ENCODE measurements at places on chromosomes 7 and 10.

- no peak for DNase-seq
These were observed at the start of gene COL13A1 for GRCh38 chr10:69801434-69802315. Gene COL13A1 (plus strand): TSS chr10:69801906. CDS start chr10:69802424, 518 bp downstream.

DNA sequence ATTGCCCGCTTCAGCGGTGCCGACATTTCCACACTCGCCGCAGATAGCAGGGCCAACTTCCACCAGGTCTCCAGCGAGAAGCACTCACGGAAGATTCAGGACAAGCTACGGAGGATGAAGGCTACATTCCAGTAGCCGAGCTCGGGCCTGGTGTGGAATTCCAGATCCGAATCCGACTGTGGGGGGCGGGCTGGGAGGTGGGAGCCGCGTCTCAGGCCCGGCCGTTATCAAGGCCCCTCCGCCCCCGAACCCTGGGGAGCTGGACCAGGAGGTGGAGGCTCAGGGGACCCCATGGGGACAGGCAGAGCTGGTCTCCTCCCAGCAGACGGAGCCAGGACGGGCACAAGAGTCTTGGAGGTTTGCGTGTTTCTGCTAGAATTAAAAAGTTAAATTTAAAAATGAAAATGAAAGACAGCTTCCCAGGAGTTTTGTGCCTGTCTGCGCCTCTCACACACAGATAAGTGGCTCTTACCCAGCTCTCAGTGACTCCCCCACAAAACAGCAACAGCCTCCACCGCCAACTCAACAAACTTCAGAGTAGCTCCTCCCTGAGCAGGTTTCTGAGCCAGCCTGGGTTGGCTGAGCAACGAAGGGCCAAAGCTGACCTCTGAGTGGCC lies 5.2 kb upstream of the UTF1 start:
- no peak for DNase-seq

DNA sequence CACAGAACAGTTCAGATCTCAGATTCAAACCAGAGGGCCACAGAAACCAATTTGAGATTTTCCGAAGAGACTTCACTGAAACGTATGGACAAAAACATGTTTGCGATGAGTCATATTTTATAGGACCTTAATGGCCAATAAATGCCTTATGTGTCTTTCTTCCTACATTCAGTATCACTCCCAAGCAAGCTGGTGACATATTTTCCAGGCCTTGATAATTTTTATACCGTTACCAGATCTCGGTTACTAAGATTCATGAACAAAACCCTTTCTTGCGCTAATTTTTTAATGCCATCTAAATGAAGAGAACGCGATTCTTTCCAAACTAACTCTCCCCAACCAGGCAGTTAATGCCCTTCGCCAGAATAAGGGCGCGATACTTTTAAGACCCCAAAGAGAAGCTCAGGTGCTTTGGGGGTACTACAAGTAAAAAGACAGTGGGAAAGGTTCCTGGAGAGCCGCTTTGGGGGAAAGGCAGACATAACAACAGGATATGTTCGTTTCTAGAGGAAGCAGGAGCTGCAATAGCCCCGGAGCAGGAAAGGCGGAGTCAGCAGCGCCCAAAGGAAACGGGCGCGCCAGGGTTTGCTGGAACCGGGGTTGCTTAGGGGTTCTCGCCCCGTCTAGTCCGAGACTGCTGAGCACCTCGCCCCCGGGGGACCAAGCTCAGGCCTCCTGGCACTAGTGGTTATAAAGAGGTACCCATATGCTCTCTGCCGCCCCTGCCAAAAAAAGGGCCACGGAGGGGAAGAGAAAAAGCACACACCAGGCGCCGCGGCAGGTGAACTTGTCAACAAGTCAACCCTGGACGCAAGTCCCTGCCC lies 884 bp downstream of the ICA1 start:
- peak; percentile 46 for DNase-seq

DNA sequence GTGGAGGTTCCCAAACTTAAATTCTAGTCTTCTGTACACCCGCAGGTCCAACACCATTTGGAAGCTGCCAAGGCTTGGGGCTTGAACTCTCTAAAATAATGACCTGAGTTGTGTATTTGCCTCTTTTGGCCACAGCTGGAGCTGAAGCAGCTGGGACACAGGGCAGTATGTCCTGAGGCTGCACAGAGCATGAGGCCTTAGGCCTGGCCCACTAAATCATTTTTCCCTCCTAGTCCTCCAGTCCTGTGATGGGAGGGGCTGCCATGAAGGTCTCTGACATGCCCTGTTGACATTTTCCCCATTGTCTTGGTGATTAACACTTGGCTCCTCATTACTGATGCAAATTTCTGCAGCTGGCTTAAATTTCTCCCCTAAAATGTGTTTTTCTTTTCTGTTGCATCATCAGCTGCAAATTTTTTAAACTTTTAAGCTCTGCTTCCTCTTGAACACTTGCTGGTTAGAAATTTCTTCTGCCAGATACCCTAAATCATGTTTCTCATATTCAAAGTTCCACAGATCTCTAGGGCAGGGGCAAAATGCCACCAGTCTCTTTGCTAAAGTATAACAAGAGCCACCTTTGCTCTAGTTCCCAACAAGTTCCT lies 43.6 kb upstream of the WNT16 start:
- no peak for DNase-seq

- no peak for DNase-seq
These were observed 79.3 kb downstream of the AVL9 start for GRCh38 chr7:32574626-32575025.

DNA sequence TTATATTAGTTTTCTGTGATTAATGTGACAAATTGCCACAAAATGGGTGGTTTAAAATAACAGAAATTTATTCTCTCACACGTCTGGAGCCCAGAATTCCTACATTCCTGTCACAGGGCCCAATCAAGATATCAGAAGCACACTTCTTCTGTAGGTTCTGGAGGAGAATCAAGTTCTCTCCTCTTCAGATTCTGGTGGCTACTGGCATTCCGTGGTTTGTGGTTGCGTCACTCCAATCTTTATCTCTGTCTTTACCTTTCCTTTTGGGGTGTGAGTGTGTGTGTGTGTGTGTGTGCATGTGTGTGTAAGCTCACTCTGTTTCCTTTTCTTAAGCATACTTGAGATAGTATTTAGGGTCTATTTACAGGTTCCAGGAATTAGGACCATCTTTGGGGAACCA lies 115.5 kb upstream of the DKK1 start:
- no peak for DNase-seq

DNA sequence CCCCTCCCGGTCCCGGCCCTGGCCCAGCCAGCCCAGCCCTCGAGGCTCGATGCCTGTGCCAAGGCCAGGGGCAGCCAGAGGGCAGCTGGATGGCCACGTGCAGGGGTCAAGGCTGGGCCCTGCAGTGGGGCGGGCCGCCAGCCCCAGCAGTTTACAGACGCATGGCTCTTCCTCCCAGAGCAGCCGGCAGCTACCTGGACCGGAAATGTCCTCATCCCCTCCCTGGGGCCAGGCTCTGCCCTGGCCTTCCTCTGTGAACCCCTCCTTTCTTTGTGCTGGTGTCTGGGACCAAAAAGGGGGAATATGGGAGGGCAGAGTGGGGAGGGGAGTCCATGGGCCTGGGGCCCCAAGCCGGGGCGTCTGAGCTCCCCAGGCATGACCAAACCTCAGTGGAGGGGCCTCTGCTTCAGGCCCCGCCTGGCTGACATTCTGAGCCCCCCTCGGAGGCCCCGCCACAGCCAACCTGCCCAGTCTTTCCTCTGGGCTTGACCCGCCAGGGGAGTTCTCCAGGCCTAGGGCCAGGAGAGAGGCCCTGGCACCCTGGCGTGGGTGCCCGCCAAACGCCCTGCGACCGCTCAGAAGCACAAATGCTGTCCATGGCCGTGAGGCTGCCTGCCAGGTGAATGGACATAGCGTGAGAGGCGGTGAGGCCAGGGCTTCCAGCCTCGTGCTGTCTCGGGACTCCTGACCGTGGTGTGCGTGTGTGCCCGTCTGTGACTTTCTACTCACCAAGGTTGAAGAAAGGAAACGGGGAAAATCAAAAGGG lies 24.7 kb upstream of the AMZ1 start:
- DNase-seq = no peak

GRCh38 chr10:21791276-21791675 lies 212.3 kb downstream of the DNAJC1 start:
- no peak for DNase-seq

- no peak for DNase-seq
These were observed 32.3 kb upstream of the KCNMA1 start for GRCh38 chr10:77669892-77670291.

- no peak for DNase-seq
These were observed 16.3 kb downstream of the SMURF1 start for GRCh38 chr7:99127636-99128035.

DNA sequence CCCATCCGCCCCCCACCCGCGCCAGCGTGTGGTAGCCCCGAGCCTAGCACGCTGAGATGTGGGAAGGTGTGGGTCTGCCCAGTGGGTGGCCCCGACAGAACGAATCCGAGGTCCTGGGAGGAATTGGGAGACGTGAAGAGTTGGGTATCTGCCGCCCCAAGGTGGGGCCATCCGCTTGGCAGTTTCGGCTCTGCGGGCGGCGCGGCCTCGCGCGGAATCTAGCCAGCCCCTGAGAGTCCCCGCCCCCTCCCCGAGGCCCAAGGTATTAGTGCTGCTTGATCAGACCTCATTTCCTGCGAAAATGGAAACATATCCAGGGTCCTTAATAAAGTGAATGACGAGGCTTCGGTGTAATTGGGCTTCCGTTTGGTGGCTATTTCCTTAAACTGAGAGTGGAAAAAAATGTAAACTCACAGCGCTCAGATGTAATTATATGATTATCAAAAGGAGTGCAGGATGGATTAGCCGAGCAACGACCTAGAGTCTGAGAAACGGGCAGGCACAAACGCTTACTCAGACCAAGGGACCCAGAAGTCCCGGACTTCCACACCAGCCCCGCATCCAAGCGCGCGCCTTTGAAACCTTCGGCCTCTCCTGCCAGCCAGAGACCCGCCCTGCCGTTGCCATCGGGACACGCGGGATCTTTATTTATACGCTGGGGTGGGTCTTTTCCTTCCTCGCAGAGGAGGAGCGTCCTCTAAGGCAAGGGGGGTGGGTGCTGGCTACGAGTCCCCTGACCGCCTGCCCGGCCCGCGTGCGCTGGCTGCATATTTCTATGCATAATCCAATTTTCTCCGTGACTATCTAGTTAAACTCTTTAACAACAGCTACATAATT lies 12.8 kb downstream of the LBX1 start:
- no peak for DNase-seq

DNA sequence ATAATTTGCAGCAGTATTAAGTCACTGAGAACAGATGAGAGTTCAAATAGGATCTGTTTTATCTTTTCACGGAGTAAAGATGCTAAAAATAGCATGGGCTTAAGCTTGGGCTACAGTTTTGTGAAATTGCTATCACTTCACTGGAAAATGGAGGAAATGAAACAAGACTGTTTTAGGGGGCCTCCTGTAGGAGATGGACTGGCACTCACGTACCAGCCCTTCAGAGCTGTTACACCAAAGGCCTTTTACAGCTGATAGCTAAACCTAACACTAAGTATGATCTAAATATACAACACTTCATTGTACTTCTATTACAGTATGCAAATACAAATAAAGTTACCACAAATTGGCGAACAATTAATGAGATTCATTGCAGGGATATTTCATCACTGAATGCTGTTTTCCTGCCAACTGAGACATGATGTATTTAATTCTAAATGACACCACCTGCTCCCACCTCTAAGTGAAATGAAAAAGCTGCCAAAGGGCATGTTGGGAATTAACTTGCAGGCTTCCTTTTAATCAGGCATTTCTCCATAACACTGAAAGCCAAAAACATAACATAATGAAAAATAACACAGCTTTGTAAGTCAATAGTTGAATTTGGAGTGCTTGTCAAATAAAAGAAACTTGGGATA lies 304.5 kb upstream of the LRRN3 start:
- DNase-seq = no peak

GRCh38 chr7:30510124-30511075 lies 5.8 kb upstream of the GGCT start:
- no peak for DNase-seq

- DNase-seq = no peak
These were observed 26.3 kb upstream of the LOXL4 start for GRCh38 chr10:98294270-98294627.

DNA sequence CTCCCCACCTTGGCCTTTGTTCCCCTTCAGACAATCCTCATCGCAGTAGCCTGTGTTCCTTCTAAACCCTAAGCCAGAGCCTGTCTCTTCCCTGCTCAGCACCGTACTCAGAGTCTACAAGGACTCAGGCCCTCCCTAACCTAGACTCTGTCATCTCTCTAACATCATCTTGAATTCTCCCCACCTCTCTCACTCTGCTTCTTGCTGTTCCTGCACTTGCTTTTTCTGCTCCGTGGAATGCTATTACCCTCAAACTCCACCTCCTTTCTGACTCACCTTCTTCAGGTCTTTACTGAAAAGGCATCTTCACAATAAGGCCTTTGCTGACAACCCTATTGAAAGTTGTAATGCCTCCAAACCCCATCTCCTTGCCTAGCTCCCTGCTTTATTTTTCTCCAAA lies 141.0 kb downstream of the DKK1 start:
- DNase-seq = no peak

GRCh38 chr10:133474027-133474426 lies 20.3 kb downstream of the SCART1 start:
- no peak for DNase-seq
